ENCODE measurements at places on chromosomes 13 and 19. TPM values are rescaled to one million over a fixed set of nuclear protein-coding genes. Genes with fewer than 3 reads are reported as not detected.

The NCR1 gene
- not detected for total RNA-seq

The PRSS57 gene
- total RNA-seq = not detected

The C19orf85 gene
- not detected for total RNA-seq

The SIGLEC7 gene
- total RNA-seq = not detected

The IGFL1 gene
- total RNA-seq = not detected

The C19orf18 gene
- total RNA-seq = not detected

The ZNF835 gene
- total RNA-seq = 0.04 TPM

DNA sequence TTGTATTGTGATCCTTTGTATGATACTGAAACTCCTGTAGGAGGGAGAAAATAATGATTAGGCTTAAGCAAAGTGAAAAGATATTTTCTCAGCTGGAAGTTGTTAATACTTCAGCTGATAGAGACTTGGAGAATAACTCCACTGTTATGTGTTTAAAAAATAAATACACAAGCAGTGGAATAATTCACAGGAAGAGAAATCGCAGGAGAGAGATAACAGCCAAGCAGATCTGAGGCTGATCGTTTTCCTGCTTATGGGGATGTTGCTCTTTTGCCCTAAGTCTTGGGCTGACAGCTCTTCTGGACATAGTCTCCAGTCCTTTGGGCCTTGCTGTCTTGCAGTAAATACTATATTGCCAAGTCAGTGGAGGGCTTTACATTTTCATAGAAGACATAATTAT is 93.3 kb downstream of the OLFM4 start:
- DNase-seq = no peak

- DNase-seq = no peak
These were observed 63.4 kb downstream of the SMARCA4 start for GRCh38 chr19:11024259-11024658.

- no peak for DNase-seq
These were observed 537.4 kb downstream of the MYO16 start for GRCh38 chr13:109166804-109167203.

GRCh38 chr13:25292301-25292700 is 5.0 kb upstream of the MTMR6 start:
- DNase-seq = no peak
